ENCODE measurements at places on chromosomes 3 and 15.

GRCh38 chr15:25051399-25052154 lies 96.8 kb downstream of the SNRPN start:
- DNase-seq: no peak

DNA sequence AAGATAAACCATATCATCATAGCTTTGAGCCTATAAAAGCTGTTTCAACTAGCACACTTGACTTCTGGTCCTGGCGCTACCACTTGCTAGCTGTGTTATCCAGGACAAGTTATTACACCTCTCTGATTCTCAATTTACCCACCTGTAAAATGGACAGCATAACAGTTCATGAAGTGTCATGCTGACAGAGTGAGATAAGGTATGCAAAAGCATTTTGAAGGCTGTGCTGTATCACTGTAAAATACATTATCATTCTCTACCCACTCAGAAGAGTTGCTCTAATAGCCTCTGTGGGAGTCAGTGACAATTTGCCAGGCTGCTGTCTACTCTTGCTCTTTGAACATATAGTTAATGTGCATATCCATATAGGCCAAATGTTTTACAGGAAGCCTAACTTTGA lies 93.0 kb downstream of the SSR3 start:
- DNase-seq: no peak

DNA sequence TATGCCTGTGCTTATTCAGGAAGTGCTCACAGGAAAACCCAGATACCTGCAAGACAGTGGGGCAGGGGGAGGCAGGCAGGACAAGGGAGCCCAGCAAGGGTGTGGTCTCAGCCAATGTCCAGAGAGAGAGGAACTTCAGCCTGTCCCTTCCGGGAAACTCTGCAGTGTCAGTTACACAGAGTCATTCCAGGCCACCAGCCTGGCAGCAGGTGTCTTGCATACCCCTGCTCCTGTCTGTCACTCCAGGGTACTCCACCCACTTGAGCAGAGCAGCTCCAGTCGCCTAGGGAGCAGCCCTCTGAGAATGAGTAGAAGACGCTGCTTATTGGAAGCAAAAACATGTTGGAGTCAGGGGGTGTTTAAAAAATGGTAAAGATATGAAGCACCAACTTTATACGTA lies 431.2 kb upstream of the RGMA start:
- no peak for DNase-seq

DNA sequence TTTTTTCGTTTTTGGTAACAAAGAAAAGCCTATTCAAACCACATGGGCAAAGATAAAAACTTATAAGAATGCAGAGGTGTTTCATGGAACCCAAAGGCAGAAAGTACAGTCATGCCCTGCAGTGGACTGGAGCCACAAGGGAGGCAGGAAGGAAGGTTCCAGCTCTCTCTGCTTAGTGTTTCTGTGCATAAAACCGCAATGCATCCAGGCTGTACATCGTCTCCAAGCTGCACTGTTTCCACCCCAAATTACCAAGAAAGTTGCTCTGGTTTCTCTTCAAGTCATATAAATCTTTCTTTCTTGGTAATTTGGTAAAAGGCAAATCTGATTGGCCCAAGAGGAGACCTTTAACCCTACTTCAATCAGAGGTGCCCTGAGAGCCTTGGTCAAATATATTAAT lies 15.8 kb downstream of the TRAT1 start:
- no peak for DNase-seq

GRCh38 chr3:34264337-34265041 lies 466.1 kb downstream of the PDCD6IP start:
- DNase-seq: no peak

DNA sequence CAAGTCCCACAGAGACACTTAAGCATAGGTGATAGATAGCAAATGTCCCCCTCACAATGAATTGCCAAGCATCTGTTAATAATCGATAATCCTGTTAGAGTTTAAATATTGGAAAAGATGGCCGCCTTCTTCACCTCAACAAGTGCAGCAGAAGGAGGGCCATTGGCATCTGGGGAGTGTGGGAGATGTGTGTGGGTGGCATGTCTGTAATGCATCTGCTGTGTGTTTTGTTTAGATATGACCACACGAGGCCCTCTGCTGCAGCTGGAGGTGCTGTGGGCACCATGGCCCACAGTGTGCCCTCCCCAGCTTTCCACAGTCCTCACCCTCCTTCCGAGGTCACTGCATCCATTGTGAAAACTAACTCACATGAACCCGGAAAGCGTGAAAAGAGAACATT lies 12.9 kb downstream of the MKRN2 start:
- DNase-seq: no peak

DNA sequence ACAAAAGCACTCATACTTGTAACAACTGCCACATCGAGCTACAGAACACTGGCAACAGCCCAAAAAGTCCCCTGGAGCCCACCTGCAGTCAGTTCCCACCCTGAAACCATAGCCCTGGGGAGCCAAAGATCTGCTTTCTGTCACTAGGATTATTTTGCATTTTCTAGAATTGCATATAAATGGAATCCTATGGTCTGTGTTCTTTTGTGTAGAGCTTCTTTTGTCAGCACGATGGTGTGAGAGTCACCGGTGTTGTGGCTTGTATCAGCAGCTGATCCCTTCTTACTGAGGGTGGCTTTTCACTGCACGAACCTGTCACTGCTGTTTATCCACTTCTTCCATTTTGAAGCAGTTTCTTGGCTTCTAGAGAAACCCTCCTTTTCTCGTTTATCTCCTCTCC lies 60.1 kb upstream of the PRR23E start:
- no peak for DNase-seq

- DNase-seq: no peak
These were observed 186.9 kb downstream of the ARRDC4 start for GRCh38 chr15:98147415-98147814.

GRCh38 chr3:141878817-141879216 lies 2.4 kb downstream of the ATP1B3 start:
- DNase-seq: no peak

- no peak for DNase-seq
These were observed 59.5 kb downstream of the PIK3CB start for GRCh38 chr3:138775254-138775595.

DNA sequence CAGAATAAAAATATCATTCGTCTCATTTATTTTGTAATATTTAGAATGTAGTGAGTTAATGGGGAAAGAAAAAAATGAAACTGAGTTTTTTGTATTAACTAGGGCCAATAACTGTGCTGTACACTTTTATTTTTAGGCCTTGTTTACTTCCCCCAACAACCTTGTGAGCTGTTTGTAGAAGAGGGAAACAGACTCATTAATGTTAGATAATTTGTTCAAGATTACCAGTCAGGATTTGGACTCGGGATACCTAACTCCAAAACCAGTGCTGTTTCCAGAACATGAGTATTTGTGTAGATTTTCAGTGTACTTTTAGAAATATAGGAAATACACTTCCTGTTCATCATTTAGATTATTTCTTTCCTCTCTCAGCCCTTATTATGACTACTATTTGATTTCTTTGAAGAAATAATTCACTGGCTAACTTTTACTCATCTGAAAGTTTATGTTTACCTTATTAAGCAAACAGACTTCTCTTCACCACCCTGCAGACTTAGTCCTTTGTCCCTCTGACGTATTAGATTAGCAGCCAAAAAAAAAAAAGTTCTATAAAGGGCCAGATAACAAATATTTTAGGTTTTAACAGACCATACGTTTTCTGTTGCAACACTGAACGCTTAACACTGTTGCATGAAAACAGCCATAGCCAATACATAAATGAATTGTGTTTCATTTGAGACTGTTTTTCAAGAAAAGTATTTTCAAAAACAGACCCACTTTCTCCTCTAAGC lies 192.5 kb upstream of the CGNL1 start:
- DNase-seq: no peak

GRCh38 chr3:46542801-46543201 lies 23.3 kb downstream of the LRRC2 start:
- DNase-seq: no peak

DNA sequence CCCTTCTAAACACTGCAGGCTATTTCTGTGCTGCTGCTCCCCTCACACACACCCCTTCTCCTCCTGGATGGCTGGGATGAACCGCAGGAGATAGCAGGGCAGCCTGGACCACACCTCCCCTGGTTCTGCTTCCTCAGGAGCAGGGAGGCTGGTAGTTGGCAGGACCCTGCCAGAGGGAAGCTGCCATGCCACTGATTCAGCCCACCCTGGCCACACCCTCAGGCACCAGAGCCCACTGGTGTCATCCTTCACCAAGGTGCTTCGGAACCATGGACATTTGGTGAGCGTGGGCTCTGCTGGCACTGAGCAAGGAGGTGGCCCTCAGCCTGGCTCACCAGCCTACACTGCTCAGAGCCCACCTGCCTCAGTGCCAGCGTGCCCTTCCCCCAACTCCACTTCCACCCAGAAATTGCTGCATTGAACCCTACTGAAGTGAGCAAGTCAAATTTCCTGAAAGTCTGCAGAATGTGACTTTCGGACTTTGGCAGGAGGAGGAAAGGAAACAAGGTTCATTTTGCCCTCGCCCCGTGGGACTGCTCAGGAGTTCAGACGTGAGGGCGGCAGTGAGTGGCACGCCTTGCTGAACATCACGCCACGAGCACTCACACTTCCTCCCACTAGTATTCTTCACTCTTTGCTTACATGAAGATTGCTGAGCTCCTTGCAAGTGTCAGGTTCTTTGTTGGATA lies 26.3 kb downstream of the BMF start:
- no peak for DNase-seq

GRCh38 chr3:143699424-143699823 lies 148.8 kb downstream of the SLC9A9 start:
- DNase-seq: no peak

GRCh38 chr15:66563566-66564110 lies 2.2 kb downstream of the LCTL start:
- DNase-seq: no peak

GRCh38 chr15:76293361-76293760 lies 17.9 kb downstream of the ETFA start:
- DNase-seq: no peak

DNA sequence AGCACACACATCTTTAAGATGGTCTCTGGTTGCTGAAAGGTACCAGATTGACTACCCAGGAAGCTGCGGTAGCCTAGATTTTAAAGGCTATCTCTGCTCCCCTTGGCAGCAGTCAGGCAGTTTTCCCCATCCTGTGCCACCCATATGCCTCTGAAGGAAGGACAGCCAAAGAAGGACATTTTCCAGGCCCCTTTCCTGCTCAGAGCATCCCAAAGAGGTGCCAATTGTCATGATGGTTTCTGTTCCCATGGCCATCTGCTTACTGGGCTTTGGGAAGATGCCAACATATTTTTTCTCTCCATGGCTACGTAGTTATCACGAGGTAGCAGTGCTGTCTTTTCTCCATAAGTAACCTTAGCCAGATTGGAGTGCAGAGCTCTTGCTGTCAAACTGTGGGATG lies 39.7 kb downstream of the UNC13C start:
- DNase-seq: no peak

GRCh38 chr3:62585861-62586260 lies 212.5 kb upstream of the FEZF2 start:
- no peak for DNase-seq

DNA sequence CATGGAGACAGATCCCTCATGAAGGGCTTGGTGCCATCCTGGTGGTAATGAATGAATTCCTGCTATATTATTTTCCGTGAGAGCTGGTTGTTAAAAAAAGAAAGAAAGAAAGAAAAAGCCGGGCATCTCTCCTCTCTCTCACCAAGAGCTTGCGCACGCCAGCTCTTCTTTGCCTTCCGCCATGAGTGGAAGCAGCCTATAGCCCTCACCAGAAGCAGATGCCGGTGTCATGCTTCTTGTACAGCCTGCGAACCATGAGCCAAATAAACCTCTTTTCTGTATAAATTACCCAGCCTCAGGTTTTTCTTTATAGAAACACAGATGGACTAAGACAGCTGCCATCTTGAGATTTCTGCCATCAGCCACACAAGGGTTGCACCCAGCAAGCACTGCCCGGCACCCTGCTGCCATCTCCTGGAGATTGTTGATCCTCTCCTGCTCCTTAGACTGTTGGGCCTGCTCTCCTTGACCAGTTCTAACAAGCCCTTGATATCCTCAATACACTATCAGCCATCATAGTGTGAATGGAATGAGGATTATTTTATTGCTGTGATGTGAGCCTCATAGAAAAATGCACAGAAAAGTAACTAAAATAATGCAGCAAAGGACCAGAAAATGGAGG lies 3.5 kb upstream of the AHSG start:
- no peak for DNase-seq

DNA sequence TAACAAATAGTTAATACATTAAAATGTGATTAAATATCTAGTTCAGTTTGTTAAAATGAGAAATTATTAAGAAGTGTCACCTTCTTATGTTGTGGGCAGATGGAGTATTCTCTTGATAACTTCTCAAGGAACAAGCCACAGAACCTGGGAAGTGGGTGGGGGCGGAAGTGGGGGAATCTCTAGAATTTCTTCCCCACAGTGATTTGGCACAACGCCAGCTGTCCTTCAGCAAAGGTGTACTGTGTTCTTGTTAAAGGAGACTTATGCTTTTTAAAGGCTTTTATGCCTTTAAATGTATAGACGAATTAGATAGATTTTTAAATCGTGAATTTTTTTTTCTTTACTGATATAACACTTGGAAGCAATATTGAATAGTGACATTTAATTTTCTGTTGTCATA lies 42.4 kb downstream of the SEC22A start:
- peak; percentile 11 for DNase-seq

- DNase-seq: no peak
These were observed 31.9 kb upstream of the STRIT1 start for GRCh38 chr3:155325263-155325835.

- DNase-seq: no peak
These were observed 44.8 kb downstream of the ALDH1L1 start for GRCh38 chr3:126135406-126136076.

- DNase-seq: no peak
These were observed 727.8 kb downstream of the NLGN1 start for GRCh38 chr3:174125267-174125824.

- DNase-seq: no peak
These were observed 12.2 kb downstream of the EIF4E3 start for GRCh38 chr3:71713041-71713440.
